ENCODE measurements at places on chromosomes 7 and 10.

DNA sequence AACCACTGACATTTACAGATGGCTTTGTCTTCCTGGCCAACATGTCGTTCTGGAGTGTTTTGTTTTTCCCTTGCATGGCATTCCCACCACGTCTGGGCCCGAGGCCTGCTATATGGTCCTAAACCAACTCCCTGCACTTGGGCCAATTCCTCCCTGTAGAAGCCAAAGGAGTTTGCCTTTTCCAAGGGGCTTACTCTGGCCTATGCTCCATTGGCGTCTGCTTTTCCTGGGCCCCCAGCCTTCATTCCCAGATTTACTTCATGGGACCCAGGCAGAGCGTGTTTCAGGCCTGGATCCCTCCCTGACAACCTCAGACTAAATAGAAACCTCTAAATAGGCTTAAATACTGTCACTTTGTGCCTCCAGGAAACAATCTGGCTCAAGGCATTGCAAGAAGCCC lies 60.7 kb downstream of the MINDY4 start:
- DNase-seq: no peak

GRCh38 chr7:32765185-32765584 lies 126.4 kb downstream of the KBTBD2 start:
- DNase-seq: no peak

DNA sequence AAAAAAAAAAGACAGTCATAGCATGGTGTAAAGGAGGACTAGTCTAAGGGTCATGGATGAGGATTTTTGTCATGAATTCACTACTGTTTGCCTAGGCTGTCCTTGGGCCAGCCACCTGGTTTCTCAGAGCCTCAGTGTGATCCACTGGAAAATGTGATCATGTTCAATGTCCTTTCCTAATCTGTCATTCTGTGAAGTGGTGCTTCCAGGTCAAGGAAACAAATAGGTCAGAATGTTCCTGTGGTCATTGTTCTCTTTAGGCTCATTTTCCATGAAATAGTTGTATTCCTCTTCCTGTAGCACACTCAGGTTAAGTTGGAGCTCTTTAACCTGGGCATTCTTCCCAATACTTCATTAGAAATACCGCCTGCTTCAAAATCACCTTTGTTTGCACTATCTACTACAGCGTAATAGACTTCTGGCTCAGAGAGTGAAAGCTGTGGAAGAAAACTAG lies 16.5 kb downstream of the CD36 start:
- no peak for DNase-seq

DNA sequence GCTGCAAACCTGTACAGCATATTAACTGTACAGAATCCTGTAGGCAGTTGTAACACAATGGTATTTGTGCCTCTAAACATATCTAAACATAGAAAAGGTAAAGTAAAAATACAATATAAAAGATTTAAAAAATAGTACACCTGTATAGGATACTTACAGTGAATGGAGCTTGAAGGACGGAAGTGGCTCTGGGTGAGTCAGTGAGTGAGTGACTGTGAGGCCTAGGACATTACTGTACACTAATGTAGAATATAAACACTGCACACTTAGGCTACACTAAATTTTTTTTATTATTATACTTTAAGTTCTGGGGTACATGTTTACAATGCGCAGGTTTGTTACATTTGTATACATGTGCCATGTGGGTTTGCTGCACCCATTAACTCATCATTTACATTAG lies 97.3 kb upstream of the STK17A start:
- DNase-seq: no peak

GRCh38 chr10:75021379-75022249 lies 89.8 kb upstream of the SAMD8 start:
- DNase-seq: no peak

DNA sequence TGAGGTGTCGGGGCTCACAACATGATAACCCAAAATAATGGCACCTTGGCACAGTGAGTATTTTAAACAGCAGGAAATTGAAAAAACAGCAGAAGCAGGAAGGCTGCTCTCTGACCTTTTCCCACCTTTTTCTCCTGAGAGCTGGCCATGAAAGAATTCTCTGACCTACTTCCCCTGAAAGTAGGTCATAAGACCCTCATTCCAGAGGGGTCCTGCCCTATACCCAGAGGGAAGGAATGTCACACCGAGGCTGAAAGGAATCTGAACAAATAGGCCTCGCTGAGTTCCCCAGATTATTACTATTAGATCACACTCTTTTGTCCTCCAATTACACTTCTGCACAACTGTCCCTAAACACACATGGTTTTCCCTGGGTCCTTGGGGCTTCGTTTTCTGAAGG lies 18.8 kb downstream of the CPVL start:
- no peak for DNase-seq

- no peak for DNase-seq
Measured at GRCh38 chr10:105967256-105967655, 1197.2 kb downstream of the SORCS1 start.

DNA sequence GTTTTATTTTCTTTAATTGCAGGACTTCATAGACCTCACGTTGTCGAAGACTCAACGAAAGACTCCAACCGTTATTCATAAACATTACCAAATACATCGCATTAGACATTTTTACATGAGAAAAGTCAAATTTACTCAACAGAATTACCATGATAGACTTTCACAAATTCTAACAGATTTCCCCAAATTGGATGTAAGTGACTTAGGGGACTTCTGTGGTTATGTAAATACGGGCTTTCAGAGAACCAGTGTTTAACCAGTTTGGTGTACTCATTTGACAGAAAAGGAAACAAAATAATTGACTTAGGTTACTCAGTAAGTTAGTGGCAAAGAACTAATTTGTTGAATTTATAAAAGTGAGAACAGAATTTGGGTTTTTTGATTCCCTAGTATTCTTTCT lies 4.2 kb downstream of the GTPBP4 start:
- no peak for DNase-seq

- DNase-seq: no peak
Measured at GRCh38 chr10:125880719-125881118, 373 bp downstream of the DHX32 start.

- DNase-seq: no peak
Measured at GRCh38 chr10:58412502-58412961, 27.3 kb downstream of the TFAM start.

GRCh38 chr7:137386966-137387365 lies 43.4 kb upstream of the PTN start:
- DNase-seq: no peak

DNA sequence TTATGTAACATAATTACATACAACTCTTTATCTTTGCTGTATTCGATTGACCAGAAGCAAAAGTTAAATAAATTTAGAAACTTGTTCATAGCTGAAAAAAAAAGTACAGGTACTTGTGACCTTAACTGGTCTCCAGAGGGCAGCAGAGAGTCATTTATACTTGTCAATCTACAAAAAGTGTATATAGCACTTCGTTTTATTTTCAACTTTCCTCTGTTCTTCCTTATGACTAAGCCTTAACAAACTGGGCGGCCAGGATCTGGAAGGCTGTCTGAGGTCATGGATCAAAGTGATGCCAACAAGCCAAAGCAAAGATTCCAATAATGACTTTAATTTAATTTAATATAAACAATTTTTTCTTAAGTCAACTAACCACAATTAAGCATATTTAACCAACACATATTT lies 29.8 kb downstream of the C10orf67 start:
- DNase-seq: no peak

- DNase-seq: no peak
Measured at GRCh38 chr7:108138911-108139310, 8.8 kb upstream of the LAMB4 start.

DNA sequence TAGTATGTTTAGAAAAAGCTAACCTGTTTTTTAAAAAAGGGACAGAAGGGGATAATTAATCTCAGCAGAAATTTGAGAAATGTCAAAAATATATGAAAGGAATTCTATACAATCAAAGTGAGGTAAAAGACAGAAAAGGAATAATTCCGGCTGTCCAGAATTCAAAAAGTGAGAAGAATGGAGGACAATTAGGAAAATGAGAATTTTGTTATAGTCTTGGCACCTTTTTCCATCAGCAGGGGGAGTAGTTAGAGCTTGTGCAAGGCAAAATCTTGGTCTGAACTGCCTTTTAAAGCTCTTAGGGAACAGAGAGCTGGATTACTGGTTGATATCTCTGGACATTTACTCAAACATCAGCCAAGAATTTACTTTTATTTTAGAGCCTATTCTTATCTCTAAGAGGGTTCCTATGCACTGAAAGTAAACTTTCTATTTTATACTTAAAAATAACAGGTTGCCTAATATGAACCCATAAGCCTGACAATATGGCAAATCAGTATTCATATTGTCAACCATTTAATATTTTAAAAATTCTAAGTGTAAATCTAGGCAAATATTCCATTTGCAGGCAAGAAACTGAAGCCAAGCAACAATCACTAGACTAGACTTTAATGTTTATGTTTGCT lies 185.6 kb downstream of the ANK3 start:
- no peak for DNase-seq

DNA sequence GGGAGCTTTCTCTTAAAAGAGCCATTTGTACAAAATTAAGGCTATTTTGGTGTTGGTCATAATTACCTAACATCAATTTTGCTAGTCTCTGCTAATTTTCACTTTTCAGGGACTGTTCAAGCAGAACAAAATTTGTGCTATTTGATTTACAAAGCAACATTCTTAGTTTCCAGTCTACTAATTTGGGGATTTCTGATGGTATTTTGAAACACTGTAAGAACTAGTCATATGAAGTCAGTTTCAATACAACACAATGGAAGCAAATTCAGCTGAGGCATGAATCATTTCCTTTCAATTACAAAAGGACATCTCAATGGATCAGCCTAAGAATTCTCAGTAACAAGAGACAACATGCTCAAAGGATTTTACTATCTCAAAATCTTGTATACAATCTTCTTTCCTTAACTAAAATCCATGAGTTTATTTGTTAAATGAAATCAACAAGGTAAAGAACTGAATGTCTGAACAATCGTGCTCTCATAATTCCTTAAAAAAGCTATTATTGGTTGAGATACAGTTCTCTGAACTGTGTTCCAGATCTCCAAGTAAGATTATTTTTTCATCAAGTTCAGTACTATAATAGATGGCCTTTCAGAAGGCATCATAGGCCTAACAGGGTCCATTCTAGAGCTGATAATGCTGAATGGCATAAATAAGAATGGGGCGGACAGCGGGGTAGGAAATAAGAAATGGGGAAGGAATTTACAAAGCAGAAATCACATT lies 144.6 kb downstream of the NRCAM start:
- no peak for DNase-seq

DNA sequence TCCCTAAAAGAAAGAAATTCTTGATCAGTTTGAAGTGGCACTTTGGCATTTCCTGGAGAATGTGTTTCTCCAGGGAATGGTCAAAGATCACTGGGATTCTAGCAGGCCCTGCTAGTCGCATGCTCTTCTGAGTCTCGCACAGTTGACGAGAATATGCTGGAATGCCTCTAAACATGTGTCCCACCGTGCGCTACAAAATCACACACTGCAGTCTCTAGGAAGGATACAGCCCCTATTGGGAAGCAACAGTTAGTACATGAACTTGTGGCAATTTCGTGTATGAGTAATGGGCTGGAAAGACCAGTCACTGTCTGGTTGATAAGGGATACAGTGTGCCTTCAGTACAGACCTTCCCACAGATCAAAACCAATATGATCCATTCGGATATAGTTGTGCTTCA lies 257.9 kb downstream of the PRPF18 start:
- no peak for DNase-seq

GRCh38 chr10:60425392-60426110 lies 35.9 kb upstream of the ANK3 start:
- no peak for DNase-seq

DNA sequence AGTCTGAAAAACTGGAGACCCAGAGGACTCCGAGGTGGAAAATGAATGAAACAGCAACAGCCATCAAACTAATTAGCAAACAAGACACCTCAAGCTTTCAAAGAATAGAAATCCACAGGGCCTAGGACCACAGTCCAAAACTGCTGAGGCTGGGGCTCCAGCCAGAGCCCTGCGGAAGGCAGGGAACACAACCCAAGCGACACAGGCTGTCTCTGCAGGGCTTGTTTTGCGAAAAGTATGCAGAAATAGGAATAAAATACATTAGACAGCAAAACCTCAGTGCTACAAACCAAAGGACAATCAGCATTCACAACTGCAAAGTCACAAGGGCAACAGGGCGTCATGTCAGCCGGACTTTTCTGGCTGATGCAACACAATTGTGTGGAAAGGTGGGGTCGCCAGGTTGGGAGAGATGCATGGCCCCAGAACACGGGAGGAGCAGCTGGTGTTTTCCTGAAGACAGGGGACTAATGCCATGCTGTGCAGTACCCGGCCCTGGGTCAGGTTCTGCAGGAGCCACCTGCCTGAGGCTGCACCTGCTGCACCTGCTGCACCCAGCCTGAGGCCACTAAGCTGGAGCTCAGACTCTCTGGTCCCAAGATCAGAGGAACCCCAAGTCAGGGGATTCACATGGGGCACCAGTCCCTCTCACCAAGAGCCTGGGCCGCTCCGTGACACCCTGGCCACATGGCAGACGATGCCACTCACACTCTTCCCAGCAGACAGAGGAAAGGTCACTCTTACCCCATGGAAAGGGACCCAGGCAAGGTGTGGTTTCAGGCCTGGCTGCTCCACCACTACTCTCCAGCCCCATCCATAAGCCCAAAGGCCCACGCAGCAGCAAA lies 74.2 kb downstream of the MAD1L1 start:
- no peak for DNase-seq

- no peak for DNase-seq
Measured at GRCh38 chr10:68989317-68989990, 851 bp downstream of the KIFBP start.

DNA sequence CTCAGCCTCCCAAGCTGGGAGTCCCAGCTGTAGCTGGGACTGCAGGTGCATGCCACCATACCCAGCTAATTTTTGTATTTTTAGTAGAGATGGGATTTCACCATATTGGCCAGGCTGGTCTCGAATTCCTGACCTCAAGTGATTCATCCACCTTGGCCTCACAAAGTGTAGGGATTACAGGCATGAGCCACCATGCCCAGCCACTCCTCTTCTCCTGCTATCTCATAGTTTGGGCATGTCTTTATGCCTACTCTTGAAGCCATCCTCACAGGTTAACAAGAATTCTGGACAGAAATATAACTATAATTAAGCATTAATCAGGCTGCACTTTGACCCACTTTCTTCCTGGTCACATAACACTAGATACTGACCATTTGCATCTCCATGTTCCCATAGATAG lies 28.6 kb upstream of the C10orf67 start:
- DNase-seq: no peak

GRCh38 chr7:132742189-132742612 lies 165.9 kb upstream of the PLXNA4 start:
- no peak for DNase-seq

DNA sequence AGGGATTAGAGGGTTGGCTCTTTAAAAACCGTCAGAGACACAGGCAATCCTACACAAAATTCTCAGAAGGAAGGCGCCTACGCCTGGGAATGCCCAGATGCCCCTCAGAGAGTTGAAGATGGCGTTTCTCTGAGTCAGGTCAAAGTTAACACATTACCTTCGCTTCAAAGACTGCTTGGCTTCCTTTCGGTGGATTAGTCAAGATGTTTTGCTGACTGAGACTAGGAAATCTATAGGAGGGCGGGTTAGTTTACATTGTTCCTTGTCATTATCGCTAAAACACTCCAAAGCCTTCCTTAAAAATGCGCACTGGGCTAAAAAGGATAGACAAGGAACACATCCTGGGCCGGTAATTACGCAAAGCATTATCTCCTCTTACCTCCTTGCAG lies 995 bp upstream of the CFTR start:
- no peak for DNase-seq

- DNase-seq: no peak
Measured at GRCh38 chr10:69915215-69915560, 113.5 kb downstream of the COL13A1 start.

- DNase-seq: no peak
Measured at GRCh38 chr7:31890198-31890597, 180.0 kb downstream of the PDE1C start.

- no peak for DNase-seq
Measured at GRCh38 chr7:111196655-111197054, 105.7 kb downstream of the LRRN3 start.

GRCh38 chr7:2142386-2142785 lies 90.4 kb downstream of the MAD1L1 start:
- no peak for DNase-seq

Measured in GM18507 (cell line).